ENCODE measurements at places on chromosomes 6 and 20. TPM values are rescaled to one million over a fixed set of nuclear protein-coding genes. Genes with fewer than 3 reads are reported as not detected.

CDH4 gene
- 8.7 TPM for polyA plus RNA-seq

- DNase-seq = no peak
Observed at GRCh38 chr20:32387252-32387651, 29.1 kb downstream of the ASXL1 start.

DNA sequence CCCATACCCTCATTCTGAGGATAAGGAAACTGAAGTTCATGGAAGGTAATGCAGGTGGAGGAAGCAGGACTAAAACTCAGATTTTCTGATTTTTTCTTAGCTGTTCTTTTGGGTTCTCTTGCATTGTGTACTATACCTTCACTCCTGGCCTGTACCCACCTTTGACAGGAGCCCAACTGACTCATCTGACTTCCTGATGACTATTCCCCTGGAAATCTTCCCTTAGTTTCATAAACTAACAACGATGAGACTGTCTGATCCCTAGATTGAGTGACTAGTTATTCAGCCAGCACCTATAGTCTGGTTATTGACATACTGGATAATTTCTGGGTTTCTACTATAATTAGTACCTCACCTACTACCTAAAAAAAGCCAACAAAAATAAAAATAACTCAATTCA lies 10.1 kb downstream of the CRYBG1 start:
- DNase-seq = no peak

PAK5 gene
- 0.32 TPM for polyA plus RNA-seq

DOK5 gene
- polyA plus RNA-seq = 8.0 TPM

DNA sequence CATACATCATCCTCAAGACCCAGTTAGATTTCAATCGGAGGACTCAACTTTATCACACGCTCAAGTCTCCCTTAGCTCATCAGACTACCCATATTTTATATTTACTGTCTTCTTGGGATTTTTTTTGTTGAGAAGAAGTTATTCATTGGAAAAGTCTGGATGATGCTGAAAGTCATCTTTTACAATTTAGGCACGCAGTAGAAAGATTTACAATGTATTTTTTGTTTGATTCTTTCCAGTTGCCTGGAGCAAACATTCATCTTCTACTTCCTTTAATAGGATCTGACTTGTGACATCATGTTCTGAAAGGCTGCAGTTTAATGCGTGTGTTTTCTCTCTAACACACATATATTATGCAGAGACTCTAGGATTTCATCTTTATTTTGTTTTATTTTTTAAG lies 235.7 kb downstream of the DOK5 start:
- DNase-seq = peak; percentile 14

GRCh38 chr6:117344444-117345291 lies 79.3 kb downstream of the VGLL2 start:
- DNase-seq = no peak

TBC1D22B gene
- polyA plus RNA-seq = 13.4 TPM

- DNase-seq = no peak
Observed at GRCh38 chr6:134624781-134625180, 306.9 kb upstream of the SGK1 start.

RIN2 gene
- polyA plus RNA-seq = 40.5 TPM

CFB gene
- 5.2 TPM for polyA plus RNA-seq

GRCh38 chr6:15042938-15043337 lies 202.9 kb upstream of the JARID2 start:
- DNase-seq = no peak

KIF25 gene
- polyA plus RNA-seq = 0.30 TPM

GLP1R gene
- polyA plus RNA-seq = 1.1 TPM

GHRH gene
- polyA plus RNA-seq = not detected

FOXQ1 gene
- 10.0 TPM for polyA plus RNA-seq

ADA gene
- polyA plus RNA-seq = 6.3 TPM

GRCh38 chr20:20317621-20318364 lies 50.1 kb upstream of the INSM1 start:
- no peak for DNase-seq

- no peak for DNase-seq
Observed at GRCh38 chr20:51259455-51259854, 236.5 kb upstream of the KCNG1 start.

GRCh38 chr20:31560094-31560745 lies 44.9 kb upstream of the ID1 start:
- DNase-seq = no peak

- no peak for DNase-seq
Observed at GRCh38 chr20:46717818-46718541, 8.5 kb downstream of the SLC2A10 start.

- DNase-seq = no peak
Observed at GRCh38 chr20:1757606-1758512, 100.3 kb upstream of the SIRPG start.

GRCh38 chr6:111087106-111087835 lies at the start of gene SLC16A10:
SLC16A10 (plus strand) TSS chr6:111087503; CDS start chr6:111087753, 250 bp downstream.
- DNase-seq = peak; percentile 70

PAQR8 gene
- polyA plus RNA-seq = 24.7 TPM

DNA sequence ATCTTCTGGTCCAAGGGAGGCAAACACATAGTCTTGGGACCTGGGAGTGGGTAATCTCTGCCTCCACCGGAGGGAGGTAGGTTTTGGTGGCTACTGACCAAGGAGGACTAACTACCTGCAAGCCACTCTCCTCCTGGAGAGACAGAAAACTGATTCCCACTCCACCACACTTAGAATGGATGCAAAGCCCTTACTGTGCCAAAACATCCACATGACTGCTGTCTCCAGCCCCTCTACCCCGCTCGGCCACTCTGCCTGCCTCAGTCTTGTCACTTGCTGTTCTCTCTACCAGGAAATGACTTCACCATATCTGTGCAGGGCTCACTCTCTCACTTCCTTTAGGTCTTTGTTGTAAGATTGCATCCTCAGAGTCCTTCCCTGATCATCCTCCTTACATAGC lies 129.5 kb upstream of the ARG1 start:
- no peak for DNase-seq

GRCh38 chr20:54123587-54124180 lies 50.1 kb downstream of the CYP24A1 start:
- DNase-seq = no peak

DNA sequence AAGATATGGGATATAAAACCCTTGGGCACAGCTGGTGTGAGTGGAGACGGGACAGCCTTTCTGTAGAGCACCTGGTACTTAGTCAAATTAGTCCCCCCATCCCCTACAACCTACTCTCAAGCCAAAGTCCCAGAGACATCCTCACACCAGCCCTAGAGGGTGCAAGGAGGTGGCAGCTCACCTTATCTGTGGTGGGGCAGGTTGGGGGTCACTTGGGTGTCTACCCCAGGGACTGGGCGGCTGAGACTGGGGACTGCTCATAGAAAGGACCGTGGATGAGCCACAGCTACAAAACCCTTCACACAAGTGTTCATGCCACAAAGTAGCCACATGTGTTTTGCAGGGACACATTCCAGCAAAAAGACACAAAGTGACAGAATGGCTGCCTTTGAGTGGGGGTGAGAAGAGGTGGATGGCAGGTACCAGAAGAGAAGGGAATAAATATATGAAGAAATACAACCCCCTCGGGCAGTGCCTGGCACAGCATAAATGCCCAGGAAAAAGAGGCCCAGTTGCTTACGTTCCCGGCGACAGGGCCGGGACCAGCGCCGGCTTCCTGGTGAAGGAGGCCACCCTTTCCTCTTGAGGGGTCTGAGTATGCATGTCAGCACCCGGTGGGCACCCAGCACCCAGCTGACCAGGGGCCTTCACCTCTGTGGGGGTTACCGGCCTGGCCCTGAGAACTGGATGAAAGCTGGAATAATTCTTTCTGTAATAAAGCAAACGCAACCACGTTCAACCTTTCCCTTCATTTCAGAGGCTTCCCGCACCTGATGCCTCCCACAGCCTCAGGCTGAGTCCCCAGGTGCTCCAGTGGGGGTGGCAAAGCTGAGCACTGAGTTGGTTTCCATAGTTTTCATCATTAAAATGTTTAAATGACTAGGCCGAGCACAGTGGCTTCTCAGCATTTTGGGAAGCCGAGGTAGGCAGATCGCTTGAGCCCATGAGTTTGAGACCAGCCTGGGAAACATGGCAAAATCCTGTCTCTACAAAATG lies 14.4 kb upstream of the CEBPB start:
- no peak for DNase-seq

- no peak for DNase-seq
Observed at GRCh38 chr6:69801225-69801624, 4.4 kb upstream of the LMBRD1 start.

- no peak for DNase-seq
Observed at GRCh38 chr20:22805996-22806395, 221.6 kb upstream of the FOXA2 start.

OPN5 gene
- polyA plus RNA-seq = 0.72 TPM

- DNase-seq = no peak
Observed at GRCh38 chr20:51700809-51701285, 67.3 kb downstream of the ATP9A start.

SLC22A2 gene
- 16.8 TPM for polyA plus RNA-seq

PDE7B gene
- 5.5 TPM for polyA plus RNA-seq

- DNase-seq = no peak
Observed at GRCh38 chr6:95280686-95281273, 296.6 kb upstream of the MANEA start.

DNA sequence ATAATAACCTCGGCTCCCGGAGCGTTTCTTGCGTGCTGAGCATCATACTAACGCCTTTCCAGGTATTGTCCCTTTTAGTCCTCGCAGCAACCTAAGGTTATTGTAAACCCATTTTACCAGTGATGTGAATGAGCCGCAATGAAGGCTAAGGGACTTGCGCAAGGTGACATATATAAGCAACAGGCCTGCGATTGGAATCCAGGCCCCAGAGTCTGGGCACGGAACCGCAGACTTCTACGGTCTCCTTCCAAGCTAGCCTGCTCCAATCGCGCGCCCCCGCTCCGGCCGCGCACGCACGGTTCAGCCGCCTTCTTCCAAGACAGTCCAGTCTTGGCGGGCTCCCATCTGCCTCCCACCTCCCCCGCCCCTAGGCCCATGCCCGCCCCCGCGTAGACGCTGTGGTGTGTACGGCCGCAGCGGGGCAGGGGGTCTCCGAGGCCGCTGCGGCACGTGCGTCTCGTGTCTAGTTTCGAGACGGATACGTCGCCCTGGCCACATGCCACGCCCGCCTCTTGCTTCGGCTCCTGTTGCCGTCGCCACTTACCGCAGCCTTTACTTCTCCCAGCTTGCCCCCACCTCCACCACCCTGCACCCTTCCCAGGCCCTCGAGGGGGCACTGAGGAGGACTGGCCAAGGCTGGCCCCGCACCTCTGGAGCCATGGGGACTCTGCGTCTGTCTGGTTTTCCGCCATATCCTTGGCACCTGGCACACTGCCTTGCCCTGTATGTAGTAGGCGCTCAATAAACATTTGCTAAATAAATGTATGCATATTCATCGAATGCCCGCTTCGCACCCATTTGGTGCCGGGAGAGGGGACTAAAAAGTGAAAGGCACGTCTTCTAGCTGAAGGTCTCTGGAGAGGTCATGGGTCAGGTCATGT lies 855 bp upstream of the GFOD1 start:
- no peak for DNase-seq

DNA sequence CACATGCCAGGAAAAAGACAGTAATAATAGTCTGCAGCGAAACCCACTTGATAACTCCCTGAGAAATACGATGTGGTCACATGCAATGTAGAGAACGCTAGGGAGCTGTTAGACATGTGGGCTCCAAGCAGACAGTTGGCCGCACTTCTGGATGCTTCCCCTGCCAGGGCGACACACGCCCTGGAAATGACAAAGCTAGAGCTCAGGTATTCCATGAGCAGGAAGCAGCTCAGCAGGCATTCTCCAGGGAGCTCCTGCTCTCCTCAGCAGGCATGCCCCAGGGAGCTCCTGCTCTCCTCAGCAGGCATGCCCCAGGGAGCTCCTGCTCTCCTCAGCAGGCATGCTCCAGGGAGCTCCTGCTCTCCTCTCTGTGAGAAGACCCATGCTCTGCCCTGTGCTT lies 52.4 kb upstream of the NXT1 start:
- DNase-seq = no peak

GRCh38 chr6:162151021-162151665 lies 576.4 kb downstream of the PRKN start:
- no peak for DNase-seq

DNA sequence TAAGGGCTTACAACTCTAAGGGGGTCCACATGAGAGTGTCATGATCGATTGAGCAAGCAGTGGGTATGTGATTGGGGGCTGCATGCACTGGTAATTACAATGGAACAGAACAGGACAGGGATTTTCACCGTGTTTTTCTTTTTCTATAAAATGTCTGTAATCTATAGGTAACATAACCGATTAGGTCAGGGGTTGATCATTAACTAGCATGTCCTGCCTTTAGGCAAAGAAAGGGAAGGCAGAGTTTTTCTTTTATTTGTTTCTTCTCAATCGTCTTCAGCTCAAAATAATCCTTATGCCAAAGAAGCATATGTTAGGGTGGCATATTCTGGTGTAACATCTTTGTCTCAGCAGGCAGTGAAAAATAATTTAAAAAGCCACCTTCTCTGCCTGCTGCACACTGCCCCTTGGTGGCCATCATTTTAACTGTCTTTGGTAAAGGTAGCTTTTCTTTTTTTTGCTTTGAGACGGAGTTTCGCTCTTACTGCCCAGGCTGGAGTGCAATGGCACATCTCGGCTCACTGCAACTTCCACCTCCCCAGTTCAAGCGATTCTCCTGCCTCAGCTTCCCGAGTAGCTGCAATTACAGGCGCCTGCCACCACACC lies 9.7 kb upstream of the CEP43 start:
- DNase-seq = no peak

DNA sequence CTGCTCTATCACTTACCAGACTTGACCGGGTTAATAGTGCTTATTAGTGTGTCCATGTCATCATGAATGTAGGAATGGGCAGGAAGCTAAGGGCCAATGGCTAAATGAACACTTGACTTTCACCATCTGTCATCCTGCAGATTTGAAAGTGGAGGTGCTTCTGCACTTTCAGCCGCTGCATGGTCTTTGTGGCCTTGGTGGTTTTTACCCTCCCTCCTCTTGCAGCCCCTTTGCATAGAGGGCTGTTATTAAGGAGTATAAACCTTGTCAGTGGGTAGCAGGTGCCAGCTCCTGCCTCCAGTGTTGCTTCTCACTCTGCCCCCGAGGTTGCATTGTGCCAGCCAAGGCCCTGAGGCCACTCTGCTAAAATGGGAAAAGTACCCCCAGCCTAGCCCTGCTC lies 122.2 kb upstream of the TNFAIP3 start:
- no peak for DNase-seq

DNA sequence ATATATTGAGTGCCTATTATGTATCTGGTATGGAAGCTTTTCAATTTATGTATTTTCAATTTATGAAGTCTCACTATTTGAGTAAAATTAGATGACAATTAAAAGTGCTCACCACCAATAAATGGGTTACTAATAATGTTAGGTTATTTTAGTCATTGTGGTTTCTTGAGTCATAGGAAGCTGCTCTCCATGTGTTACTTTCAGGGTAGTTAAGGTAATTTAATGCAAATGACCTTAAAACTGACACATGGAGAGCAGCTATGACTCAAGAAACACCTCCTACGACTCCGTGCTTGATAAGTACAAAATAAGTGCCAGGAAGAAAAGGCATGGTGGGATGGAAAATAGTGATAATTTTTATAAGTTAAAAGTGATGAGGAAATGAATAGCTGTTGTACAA lies 16.5 kb upstream of the TINAG start:
- no peak for DNase-seq
